ENCODE measurements at places on chromosomes 13 and 19.

- H3K4me1 ChIP-seq: peaks cover 18% of the 10 kb centered on the region
- H3K27ac ChIP-seq: no peak overlapping the region
- H3K27me3 ChIP-seq: peaks cover 70% of the 10 kb centered on the region
- no peak for DNase-seq
- H3K4me3 ChIP-seq: no peak overlapping the region
Observed at GRCh38 chr13:27928805-27929753, 9.3 kb downstream of the PDX1 start.

DNA sequence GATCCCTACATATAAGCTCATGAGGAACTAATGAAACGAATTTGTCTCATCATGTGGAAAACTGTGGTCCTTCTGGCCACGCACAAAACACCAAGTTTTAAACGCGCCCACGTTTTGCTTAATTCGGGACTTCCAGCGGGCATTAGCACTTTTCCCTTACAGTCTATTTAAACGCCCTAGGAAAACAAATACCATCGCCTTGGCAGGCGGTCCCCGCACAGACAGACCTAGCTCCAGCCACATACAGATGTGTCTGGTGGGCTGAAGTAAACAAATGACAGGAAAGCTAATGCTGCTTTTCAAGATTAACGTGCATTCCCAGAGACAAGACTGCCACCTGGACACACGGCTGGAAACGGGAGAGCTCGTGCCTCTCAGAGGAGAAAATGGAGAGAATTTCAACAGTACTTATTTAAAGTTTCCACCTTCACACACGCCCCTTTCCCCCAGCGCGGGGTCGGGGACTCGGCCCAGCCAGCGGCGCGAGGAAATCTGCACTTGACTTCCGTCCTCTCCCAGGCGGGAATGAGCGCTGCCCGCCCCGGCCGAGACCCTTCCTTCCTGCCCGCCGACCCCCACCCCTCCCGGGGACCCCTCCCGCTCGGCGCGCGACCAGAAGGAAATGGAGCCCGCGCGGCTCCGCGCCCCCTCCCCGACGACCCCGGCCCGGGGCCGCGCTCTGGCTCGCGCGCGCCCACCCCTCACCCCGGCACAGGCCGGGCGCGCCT is 931 bp downstream of the USP12 start:
- peak overlapping the region; percentile 91 for H3K4me3 ChIP-seq
- H3K27ac ChIP-seq: peak overlapping the region; percentile 96
- H3K4me1 ChIP-seq: peaks cover 62% of the 10 kb centered on the region
- H3K36me3 ChIP-seq: no peaks in the 10 kb centered on the region

DNA sequence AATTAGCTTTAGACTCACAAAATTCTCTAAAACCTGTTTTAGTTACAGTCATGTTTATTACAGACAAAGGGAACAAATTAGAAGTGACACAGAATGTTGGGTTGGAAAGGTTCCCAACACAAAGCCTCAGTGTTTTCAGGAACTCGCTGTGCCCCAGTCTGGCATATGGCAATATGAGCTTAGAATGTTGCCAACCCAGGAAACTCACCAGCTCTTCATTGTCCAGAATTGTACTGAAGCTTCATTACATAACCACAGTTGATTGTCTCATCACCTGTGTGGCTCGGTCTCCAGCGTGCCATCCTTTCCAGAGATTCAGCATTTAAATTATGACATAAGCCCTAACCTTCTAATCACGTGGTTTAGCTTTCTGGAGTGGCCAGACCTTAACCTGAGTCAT is 19.1 kb downstream of the ZNF264 start:
- DNase-seq: no peak
- no peak overlapping the region for H3K27ac ChIP-seq
- no peak overlapping the region for H3K4me3 ChIP-seq
- H3K27me3 ChIP-seq: no peaks in the 10 kb centered on the region

- H3K27me3 ChIP-seq: peaks cover 34% of the 10 kb centered on the region
- H3K36me3 ChIP-seq: peaks cover 25% of the 10 kb centered on the region
Observed at GRCh38 chr19:50333737-50334617, 4.8 kb upstream of the KCNC3 start.

GRCh38 chr19:17873786-17874757 is 2.3 kb downstream of the SLC5A5 start:
- H3K27me3 ChIP-seq: no peaks in the 10 kb centered on the region
- H3K4me1 ChIP-seq: peaks cover 17% of the 10 kb centered on the region
- H3K36me3 ChIP-seq: no peaks in the 10 kb centered on the region
- DNase-seq: peak; percentile 84
- no peak overlapping the region for H3K27ac ChIP-seq

DNA sequence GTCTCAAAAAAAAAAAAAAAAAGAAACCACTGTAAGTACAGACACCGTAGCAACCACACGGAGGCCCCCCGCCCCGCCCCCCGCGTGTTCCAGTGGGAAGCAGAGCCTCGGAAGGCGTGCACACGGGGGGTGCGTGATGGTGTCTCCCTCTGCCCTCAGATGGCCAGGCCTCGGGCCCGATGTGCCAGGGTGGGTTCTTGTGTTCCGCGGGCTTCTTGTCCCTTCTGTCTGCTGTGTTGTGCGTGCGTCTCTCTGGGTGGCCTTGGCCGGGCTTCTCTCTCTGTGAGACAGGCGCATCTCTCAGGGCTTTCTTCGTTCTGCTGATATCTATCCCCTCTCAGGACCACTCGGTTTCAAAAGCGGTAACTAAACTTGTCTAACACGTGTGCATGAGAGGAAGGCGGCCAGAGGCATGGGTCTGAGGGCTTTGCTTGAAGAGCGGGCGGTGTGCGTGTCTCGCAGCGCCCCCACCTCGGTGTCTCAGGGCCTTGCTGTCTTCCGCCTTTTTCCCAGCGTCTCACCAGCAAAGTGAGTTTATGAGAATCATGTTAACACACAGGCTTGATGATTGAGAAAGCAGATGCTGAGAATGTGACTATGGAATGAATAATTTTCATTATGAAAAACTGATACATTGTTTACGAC is 12.6 kb downstream of the ATP11A start:
- no peak overlapping the region for H3K27ac ChIP-seq
- no peak overlapping the region for H3K4me3 ChIP-seq
- H3K4me1 ChIP-seq: peaks cover 33% of the 10 kb centered on the region
- H3K27me3 ChIP-seq: no peaks in the 10 kb centered on the region
- no peak for DNase-seq

DNA sequence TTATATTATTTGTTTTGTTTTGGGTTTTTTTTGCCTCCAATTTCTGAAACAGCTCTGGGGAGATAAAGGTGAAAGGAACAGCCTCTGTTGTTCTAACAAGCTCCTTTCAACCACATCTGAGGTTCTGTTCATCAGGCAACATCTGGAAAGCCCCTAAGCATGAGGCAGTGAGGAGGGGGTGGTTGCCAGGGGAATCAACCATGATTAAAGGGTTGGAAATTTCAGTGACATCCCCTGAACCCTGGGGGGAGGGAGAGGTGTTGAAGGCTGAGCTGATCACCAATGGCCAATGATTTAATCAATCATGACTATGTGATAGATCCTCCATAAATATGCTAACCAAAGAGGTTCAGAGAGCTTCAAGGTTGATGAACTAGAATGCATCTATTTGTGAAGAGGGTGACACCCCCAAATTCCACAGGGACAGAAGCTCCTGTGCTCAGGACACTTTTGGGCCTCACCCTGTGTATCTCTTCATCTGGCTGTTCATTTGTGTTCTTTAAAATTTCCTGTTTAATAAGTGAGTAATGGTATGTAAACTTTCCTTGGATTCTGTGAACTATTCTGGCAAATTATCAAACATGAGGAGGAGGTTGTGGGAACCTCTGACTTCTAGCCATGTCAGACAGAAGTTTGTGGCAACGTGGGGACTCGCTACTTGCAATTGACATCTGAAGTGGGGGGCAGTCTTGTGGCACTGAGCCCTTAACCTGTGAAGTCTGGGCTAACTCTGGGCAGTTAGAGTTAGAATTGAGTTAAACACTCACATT is 221.3 kb downstream of the NHLRC3 start:
- DNase-seq: peak; percentile 37
- H3K4me1 ChIP-seq: peaks cover 23% of the 10 kb centered on the region
- no peaks in the 10 kb centered on the region for H3K36me3 ChIP-seq
- no peak overlapping the region for H3K27ac ChIP-seq
- no peaks in the 10 kb centered on the region for H3K27me3 ChIP-seq

GRCh38 chr13:114146629-114147028 is 14.2 kb upstream of the RASA3 start:
- peak overlapping the region; percentile 46 for H3K27ac ChIP-seq
- no peaks in the 10 kb centered on the region for H3K27me3 ChIP-seq
- H3K36me3 ChIP-seq: no peaks in the 10 kb centered on the region
- DNase-seq: no peak
- peaks cover 39% of the 10 kb centered on the region for H3K4me1 ChIP-seq

GRCh38 chr19:47702671-47703070 is 10.6 kb upstream of the EHD2 start:
- H3K27me3 ChIP-seq: no peaks in the 10 kb centered on the region
- DNase-seq: no peak
- no peak overlapping the region for H3K4me3 ChIP-seq
- H3K36me3 ChIP-seq: peaks cover 10% of the 10 kb centered on the region

DNA sequence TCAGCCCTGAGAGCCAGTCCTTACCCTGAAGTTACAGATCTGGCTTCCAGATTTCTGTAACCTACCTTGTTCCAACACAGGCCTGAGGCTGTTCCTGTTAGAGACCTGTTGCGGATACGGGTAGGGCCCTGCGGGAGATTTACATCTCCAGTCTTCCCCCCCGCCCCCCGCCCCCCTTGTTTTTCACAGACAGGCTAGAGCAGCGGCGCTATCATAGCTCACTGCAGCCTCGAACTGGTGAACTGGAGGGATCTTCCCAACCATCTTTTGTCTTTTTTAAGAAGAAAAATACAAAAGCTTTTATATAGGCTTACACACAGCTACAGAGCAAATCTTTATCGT is 10.6 kb upstream of the CEACAM21 start:
- H3K4me3 ChIP-seq: no peak overlapping the region
- no peaks in the 10 kb centered on the region for H3K27me3 ChIP-seq
- peaks cover 17% of the 10 kb centered on the region for H3K36me3 ChIP-seq

- no peaks in the 10 kb centered on the region for H3K4me1 ChIP-seq
- no peaks in the 10 kb centered on the region for H3K36me3 ChIP-seq
- no peak for DNase-seq
- no peaks in the 10 kb centered on the region for H3K27me3 ChIP-seq
- no peak overlapping the region for H3K4me3 ChIP-seq
Observed at GRCh38 chr13:55815458-55816033, 1325.2 kb upstream of the PRR20A start.

GRCh38 chr13:96781141-96781540 is 213.1 kb downstream of the OXGR1 start:
- H3K4me3 ChIP-seq: no peak overlapping the region
- no peak for DNase-seq
- no peaks in the 10 kb centered on the region for H3K4me1 ChIP-seq
- H3K27me3 ChIP-seq: no peaks in the 10 kb centered on the region
- no peak overlapping the region for H3K27ac ChIP-seq
- H3K36me3 ChIP-seq: no peaks in the 10 kb centered on the region

DNA sequence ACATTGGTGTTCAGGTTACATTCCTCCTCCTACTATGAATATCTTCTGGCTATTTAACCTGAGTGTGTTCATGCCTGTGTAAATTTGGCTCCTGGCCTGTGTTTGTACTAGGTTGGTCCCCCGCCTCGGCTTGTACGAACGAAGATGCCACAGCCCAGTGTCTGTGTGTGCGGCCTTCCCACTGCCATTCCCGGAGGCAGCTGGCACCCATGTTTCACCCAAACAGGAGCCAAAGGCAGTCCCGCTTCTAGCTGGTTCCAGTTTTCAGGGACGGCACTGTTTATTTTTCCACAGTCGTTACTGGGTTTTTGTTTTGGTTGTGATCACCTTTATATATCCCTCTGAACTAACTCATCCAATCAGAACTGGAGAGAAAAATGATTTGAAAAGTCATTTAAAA is 102.5 kb upstream of the ZNF536 start:
- DNase-seq: no peak
- no peak overlapping the region for H3K27ac ChIP-seq
- no peaks in the 10 kb centered on the region for H3K27me3 ChIP-seq
- no peaks in the 10 kb centered on the region for H3K4me1 ChIP-seq

- H3K4me3 ChIP-seq: no peak overlapping the region
- no peaks in the 10 kb centered on the region for H3K36me3 ChIP-seq
- H3K27me3 ChIP-seq: no peaks in the 10 kb centered on the region
- no peak for DNase-seq
Observed at GRCh38 chr13:108895220-108895704, 265.9 kb downstream of the MYO16 start.

DNA sequence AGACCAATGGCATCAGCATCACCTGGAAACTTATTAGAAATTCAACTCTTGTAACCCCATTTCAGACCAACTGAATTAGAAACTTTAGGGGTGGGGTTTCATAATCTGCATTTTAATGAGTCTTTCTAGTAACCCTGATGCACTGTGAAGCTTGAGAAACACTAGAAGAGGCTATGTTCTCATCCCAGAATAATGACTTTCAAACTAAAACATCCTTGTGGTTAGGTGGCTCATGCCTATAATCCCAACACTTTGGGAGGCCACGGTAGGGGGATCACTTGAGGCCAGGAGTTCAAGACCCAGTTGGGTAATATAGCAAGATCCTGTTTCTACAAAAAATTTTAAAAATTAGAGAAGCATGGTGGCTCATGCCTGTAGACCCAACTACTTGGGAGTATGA is 402.4 kb downstream of the DLEU7 start:
- H3K27me3 ChIP-seq: no peaks in the 10 kb centered on the region
- H3K27ac ChIP-seq: no peak overlapping the region
- H3K4me1 ChIP-seq: peaks cover 4% of the 10 kb centered on the region
- DNase-seq: no peak

DNA sequence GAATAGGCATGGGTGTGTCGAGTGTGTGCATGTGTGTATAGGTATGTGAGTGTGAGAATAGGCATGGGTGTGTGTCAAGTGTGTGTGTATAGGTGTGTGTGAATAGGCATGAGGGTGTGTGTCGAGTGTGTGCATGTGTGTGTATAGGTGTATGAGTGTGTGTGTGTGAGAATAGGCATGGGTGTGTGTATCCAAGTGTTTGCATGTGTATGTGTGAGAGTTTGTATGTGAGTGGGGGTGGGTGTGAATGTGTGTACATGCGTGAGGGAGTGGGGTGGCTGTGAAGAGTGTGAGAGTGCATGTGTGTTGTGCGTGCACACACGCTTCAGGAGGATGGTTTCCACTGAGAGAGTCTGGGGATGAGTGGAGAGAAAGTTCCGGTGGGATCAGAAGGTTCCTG is 13.5 kb downstream of the EVI5L start:
- DNase-seq: no peak
- H3K27ac ChIP-seq: no peak overlapping the region
- no peaks in the 10 kb centered on the region for H3K4me1 ChIP-seq
- no peaks in the 10 kb centered on the region for H3K36me3 ChIP-seq
- H3K4me3 ChIP-seq: no peak overlapping the region
- H3K27me3 ChIP-seq: no peaks in the 10 kb centered on the region

- H3K4me3 ChIP-seq: peak overlapping the region; percentile 57
- H3K4me1 ChIP-seq: peaks cover 17% of the 10 kb centered on the region
- no peak for DNase-seq
- H3K36me3 ChIP-seq: peaks cover 5% of the 10 kb centered on the region
Observed at GRCh38 chr13:71864094-71864985, 2.7 kb downstream of the DACH1 start.
